T-helper 17 cell (primary cell): ENCODE measurements at places on chromosomes 11 and 22. TPM values are rescaled to one million over a fixed set of nuclear protein-coding genes. Genes with fewer than 3 reads are reported as not detected.

Gene PNPLA5
- total RNA-seq, result not detected

Gene B4GALNT4
- 6.0 TPM for total RNA-seq

DNA sequence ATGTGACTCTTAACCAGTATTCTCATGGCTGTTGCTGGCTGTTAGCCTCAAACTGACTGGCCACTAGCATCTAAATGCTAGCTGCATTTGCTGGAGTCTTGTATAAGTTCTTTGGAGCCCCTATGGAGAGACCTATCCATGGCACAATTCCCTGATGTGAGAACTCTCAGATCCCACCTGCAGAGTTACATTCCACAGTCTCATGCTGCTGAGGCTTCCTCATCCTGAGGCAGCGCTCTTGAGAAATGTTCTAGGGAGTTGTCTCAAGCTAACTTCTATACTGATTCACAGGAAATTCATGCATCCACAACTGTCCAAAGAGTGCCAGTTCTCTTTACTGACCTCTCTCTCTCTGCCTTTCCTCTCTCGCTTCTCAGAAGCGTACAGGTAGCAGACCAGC is 218.0 kb upstream of the PITPNB start:
- no peak overlapping the region for H3K27ac ChIP-seq
- H3K4me1 ChIP-seq, result peaks cover 3% of the 10 kb centered on the region
- no peak for DNase-seq
- H3K36me3 ChIP-seq, result no peaks in the 10 kb centered on the region
- no peak overlapping the region for H3K4me3 ChIP-seq
- peaks cover 47% of the 10 kb centered on the region for H3K27me3 ChIP-seq

Gene TMPRSS13
- total RNA-seq, result 2.4 TPM

DNA sequence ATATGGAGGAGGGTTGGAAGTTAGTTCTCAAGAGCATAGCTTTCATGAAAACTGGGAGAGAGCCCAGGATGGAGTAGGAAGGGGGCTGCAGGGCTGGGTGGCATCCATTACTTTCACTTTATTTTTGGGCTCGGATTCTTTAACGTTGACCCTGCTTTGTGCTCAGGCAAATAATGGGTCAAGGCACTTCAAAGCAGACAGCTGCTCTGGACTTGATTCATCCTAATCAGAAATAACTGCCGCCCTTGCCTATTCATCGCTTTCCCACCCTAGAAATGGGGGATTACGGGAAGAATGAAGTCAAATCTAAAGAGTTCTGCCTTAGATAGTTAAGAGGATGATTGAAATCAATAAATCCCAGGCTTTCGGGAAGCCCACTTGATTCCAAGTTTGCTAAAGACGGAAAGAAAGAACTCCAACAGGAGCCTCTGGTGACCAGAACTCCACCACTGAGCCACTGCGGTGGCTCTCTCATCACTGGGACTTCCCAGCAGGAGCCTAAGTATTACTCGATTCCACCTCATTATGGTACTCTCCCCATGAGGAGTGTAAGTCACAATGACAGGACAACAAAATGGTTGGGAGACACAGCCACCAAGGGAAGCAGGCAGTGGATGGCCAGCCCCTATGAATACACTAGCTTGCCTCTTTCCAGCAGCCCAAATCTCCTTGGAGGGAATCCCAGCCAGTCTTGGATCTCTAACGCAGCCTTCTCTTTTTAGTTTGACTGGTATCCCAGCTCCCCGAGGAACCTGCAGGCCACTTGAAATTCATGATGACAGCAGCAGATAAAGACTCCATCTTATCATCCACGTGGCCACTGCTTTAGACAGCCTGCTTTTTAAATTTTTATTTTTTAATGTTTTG is 815.5 kb downstream of the NTM start:
- H3K27ac ChIP-seq, result no peak overlapping the region
- H3K27me3 ChIP-seq, result no peaks in the 10 kb centered on the region
- DNase-seq, result no peak
- H3K4me1 ChIP-seq, result no peaks in the 10 kb centered on the region
- no peak overlapping the region for H3K4me3 ChIP-seq

GRCh38 chr22:50613291-50613981 is 12.8 kb downstream of the MAPK8IP2 start:
- H3K4me3 ChIP-seq, result no peak overlapping the region
- peaks cover 38% of the 10 kb centered on the region for H3K27me3 ChIP-seq
- peaks cover 2% of the 10 kb centered on the region for H3K36me3 ChIP-seq
- DNase-seq, result no peak
- no peaks in the 10 kb centered on the region for H3K4me1 ChIP-seq

DNA sequence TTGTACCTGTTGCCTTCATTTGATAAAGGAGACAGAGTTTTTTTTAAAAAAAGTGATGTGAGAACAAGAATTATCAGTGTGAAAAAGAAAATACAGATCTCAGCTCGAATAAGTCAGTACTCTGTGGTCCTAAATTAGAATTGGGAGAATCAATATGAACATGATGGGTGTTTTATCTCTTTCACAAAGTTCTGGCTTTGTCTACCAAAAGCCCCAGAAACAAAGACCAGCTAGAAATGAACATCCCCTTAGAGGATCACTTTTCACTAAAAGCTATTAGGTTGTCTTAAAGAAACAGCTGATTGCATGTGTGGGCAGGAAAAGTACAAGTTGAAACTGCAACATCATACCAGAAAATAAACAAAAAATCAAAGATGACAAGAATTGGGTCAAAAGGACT is 8.4 kb upstream of the ST14 start:
- DNase-seq, result no peak
- H3K27ac ChIP-seq, result peak overlapping the region; percentile 37
- no peaks in the 10 kb centered on the region for H3K27me3 ChIP-seq
- H3K4me1 ChIP-seq, result peaks cover 19% of the 10 kb centered on the region
- no peaks in the 10 kb centered on the region for H3K36me3 ChIP-seq

DNA sequence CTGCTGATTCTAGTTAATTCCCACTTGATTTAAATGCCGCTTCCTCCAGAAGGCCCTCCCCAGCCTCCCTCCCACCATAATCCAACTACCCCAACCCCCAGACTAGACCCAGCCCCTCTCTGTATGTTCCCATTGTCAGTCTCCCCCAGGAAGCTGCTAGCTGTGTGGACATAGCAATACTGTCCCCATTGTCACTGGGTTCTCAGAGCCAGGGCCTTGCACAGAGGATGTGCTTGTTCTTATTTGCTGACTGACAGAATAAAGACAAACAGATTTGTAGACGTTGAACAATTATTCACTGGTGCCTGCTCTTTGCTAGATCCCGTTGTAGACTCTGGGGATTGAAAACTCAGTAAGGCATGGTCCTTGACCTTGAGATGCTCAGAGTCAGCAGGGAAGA is 45.7 kb upstream of the NAV2 start:
- peaks cover 9% of the 10 kb centered on the region for H3K27me3 ChIP-seq
- H3K4me1 ChIP-seq, result peaks cover 10% of the 10 kb centered on the region
- no peak overlapping the region for H3K27ac ChIP-seq
- no peak for DNase-seq
- H3K4me3 ChIP-seq, result no peak overlapping the region

GRCh38 chr11:9150926-9151325 is 59.5 kb upstream of the SCUBE2 start:
- H3K36me3 ChIP-seq, result peaks cover 18% of the 10 kb centered on the region
- no peaks in the 10 kb centered on the region for H3K27me3 ChIP-seq
- no peak overlapping the region for H3K4me3 ChIP-seq
- no peak overlapping the region for H3K27ac ChIP-seq

GRCh38 chr11:64284962-64285884 is at the start of gene GPR137:
GPR137 (plus strand) TSS chr11:64285848; CDS start chr11:64286525, 677 bp downstream.
- H3K27ac ChIP-seq, result peak within 1 kb of the TSS; percentile 95
- peaks cover 20% of the 10 kb centered on the region for H3K4me1 ChIP-seq
- DNase-seq, result peak; percentile 97
- H3K27me3 ChIP-seq, result peaks cover under 1% of the 10 kb centered on the region
